Smooth muscle cell of bladder (primary cell): ENCODE measurements at places on chromosomes 6 and 20. TPM values are rescaled to one million over a fixed set of nuclear protein-coding genes. Genes with fewer than 3 reads are reported as not detected.

Gene F13A1
- total RNA-seq: not detected in 2 replicates

Gene DLL1
- total RNA-seq: 0.46 and 3.1 TPM in 2 replicates

Gene NDUFAF5
- total RNA-seq: 10.8 and 14.7 TPM in 2 replicates

Gene FRK
- total RNA-seq: 1.9 and 3.1 TPM in 2 replicates

Gene ALDH5A1
- total RNA-seq: 0.28 and 0.65 TPM in 2 replicates

Gene RSPH9
- total RNA-seq: 0.85 and 1.0 TPM in 2 replicates

Gene RAB44
- total RNA-seq: under 0.01 TPM in 2 replicates

Gene PNRC1
- total RNA-seq: 58.0 and 61.3 TPM in 2 replicates

Gene HCK
- not detected in 2 replicates for total RNA-seq

Gene ELOVL4
- total RNA-seq: 4.7 and 5.6 TPM in 2 replicates

Gene OVOL2
- not detected in 2 replicates for total RNA-seq

Gene FERMT1
- 2.8 and 4.3 TPM in 2 replicates for total RNA-seq

Gene VWA7
- 0.14 and 0.28 TPM in 2 replicates for total RNA-seq

Gene RUNX2
- total RNA-seq: 1.8 and 2.0 TPM in 2 replicates

Gene SLC12A5
- 0.28 and 0.55 TPM in 2 replicates for total RNA-seq

Gene SNX5
- 83.0 and 86.0 TPM in 2 replicates for total RNA-seq
